ENCODE measurements at places on chromosomes 2 and 18. TPM values are rescaled to one million over a fixed set of nuclear protein-coding genes. Genes with fewer than 3 reads are reported as not detected.

- no peak for DNase-seq
These were observed 48.6 kb upstream of the FHL2 start for GRCh38 chr2:105447476-105447875.

- DNase-seq = no peak
These were observed 2.5 kb downstream of the SPEG start for GRCh38 chr2:219437141-219437540.

The SLC16A14 gene
- total RNA-seq = 3.0 TPM

DNA sequence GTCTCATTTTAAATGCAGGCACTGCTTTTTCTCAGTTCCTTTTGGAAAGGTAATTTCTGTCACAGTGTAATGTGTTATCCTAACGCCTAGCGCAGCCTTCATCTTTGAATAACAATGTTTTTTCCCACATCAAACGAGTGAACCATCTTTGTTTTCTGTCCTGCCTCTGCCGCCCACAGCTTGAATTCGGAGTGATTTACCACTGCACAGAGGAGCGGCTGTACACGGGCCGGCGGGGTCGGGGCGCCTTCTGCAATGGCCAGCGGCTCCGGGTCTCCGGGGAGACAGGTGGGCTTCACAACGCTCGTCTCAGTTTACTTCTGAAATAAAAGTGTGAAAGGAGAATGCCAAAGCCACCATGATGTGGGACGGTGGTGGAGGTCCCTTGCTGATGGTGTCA is 32.8 kb downstream of the IMPA2 start:
- no peak for DNase-seq

DNA sequence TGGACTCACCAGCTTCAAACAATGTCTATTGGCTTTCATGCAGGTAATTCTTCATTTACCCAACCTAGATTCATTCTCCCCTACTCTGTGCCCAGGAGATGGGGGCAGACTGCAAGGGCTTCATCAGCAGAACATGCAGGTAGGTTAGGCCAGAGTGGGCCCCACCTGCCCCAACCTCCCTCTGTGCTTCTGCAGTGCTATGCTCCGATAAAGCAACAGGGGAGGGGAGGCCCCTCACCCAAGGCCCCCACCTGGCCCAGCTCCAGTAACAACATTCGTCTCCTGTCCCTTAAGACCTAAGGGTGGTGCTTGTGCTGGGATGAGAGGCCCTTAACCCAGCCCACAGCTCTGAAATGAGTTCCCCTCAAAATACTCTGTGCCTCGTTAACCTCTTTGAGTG is 16.7 kb upstream of the GYPC start:
- DNase-seq = no peak

GRCh38 chr2:161373942-161374341 is 42.2 kb upstream of the TBR1 start:
- peak; percentile 26 for DNase-seq

- no peak for DNase-seq
These were observed 8.8 kb downstream of the RALB start for GRCh38 chr2:120261387-120262006.

DNA sequence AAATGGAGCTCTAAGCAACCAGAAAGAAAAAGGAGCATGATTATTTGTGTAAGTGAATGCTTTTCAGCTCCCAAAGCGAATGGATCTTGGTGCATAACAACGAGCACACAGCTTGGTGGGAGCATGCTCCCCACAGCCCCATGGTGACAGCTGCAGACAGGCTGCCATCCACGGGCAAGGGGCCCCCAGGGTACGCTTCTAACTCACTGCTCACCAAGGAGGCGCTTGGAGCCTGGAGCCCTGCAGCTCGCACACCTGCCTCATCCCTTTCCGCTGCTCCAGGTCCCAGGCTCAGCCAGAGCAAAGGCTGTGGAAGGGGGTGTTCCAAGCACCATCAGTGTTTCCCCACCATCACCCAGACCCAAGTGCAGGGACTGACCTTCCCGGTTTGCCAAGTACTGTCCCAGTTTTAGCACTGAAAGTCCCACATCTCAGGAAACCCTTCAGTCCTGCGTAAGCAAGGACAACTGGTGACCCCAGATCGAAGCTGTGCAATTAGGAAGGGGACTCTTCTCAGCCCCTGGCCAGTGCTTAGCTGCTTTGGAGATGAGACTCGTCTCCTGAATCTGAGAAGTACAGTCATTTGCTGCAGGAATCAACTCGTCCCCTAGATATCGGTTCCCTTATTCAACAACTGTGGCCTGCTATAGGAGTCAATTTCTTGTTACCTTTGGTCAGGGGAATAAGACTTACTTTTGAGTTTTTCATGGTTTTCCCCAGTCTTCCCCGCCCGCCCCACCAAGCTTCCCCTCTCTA is 50.0 kb upstream of the ATG16L1 start:
- DNase-seq = no peak

DNA sequence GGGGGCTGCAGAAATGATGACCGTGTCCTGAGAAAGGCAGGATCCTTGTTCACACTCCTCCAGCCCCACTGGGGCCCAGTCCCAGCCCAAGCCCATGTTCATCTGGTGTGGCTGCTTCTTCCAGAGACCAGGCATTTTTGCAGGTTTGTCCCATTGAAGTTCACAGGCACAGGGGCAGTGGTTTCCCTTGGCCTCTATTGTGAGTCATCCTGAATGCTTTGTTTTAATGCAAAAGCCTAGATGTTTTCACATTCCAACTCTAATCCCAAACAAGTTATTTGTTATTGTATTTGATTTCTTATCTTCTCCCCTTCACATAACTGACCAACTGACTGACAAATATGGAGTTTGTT is 426.4 kb upstream of the ID2 start:
- no peak for DNase-seq

DNA sequence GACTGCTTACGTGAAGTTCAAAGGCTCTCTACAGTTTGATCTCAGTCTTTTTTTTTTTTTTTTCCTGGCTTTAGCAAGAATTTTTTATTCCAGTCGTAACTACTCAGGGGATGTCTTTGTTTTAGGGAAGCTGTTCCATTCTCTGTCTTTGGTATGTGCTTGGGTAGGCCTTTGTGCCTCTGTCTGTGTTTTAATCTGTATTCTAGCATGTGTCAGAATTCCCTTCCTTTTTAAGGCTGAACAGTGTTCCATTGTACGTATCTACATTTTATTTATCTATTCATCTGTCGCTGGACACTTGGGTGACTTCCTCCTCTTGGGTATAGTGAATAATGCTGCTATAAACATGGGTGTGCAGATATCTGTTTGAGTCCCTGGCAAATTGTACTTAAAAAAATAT is 42.6 kb downstream of the MYO1B start:
- DNase-seq = no peak

DNA sequence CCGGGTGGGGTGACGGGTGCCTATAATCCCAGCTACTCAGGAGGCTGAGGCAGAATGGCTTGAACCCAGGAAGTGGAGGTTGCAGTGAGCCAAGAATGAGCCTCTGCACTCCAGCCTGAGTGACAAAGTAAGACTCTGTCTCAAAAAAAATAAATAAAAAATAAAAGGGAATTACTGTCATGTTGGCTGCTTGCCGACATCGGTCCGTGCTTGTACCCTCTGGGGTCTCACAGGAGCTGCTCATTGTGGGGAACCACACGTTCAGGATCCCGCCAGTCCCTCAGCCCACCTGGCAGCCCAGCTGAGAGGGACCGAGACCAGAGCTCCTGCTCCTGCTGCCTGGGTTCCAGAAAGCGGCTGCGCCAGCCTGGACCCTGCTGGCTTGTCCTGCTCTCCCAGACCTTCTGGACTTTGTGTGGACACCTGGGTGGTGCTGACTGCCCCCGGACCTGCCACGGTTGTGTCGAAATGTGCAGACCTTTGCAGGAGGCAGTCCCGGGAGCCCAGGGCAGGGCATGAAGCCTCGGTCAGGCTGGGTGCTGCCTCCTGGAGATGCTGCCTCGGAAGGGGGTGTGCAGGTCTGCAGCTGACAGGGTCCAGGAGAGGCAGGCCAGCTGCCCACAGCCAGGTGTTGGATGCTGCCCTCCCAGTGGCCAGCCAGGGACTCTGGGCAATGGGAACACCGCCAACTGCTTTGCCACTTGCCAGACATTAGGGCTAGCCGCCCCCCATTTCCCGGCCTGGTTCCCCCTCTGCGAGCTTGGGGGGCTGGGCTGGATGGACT is 16.4 kb downstream of the KLF11 start:
- DNase-seq = no peak

The AOX1 gene
- 2.4 TPM for total RNA-seq

DNA sequence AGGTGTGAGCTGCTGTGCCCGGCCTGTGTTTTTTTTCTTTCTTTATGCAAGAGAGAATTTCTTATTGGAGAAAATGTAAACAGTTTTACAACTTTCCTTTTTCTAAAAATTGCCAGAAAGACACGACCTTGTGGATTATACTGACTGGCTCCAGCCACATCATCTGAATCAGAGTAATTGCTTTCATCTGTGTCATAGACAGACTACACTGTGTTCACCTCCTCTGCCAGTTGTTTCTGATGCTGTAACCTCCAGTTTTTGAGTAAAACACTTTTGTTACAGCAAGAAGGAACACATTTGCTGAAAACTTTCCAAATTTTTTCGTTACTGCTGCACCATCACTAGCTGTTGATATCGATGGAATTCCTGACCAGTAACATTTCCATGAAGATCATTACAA is 43.9 kb upstream of the PLEKHM3 start:
- DNase-seq = no peak

The ARHGAP25 gene
- 5.4 TPM for total RNA-seq
